ENCODE measurements at places on chromosomes 6 and 20. TPM values are rescaled to one million over a fixed set of nuclear protein-coding genes. Genes with fewer than 3 reads are reported as not detected.

The SSTR4 gene
- not detected for total RNA-seq

The SYCP2L gene
- not detected for total RNA-seq

The ZNF451 gene
- total RNA-seq, result 15.8 TPM

The ULBP2 gene
- total RNA-seq, result 0.94 TPM

The ABT1 gene
- total RNA-seq, result 13.9 TPM

The PHF3 gene
- 24.7 TPM for total RNA-seq

All from pericardium fibroblast (primary cell).